Activated naive CD8-positive, alpha-beta T cell treated with anti-CD3 and anti-CD28 coated beads for 36 hours (primary cell): ENCODE measurements at places on chromosomes 11 and 22.

DNA sequence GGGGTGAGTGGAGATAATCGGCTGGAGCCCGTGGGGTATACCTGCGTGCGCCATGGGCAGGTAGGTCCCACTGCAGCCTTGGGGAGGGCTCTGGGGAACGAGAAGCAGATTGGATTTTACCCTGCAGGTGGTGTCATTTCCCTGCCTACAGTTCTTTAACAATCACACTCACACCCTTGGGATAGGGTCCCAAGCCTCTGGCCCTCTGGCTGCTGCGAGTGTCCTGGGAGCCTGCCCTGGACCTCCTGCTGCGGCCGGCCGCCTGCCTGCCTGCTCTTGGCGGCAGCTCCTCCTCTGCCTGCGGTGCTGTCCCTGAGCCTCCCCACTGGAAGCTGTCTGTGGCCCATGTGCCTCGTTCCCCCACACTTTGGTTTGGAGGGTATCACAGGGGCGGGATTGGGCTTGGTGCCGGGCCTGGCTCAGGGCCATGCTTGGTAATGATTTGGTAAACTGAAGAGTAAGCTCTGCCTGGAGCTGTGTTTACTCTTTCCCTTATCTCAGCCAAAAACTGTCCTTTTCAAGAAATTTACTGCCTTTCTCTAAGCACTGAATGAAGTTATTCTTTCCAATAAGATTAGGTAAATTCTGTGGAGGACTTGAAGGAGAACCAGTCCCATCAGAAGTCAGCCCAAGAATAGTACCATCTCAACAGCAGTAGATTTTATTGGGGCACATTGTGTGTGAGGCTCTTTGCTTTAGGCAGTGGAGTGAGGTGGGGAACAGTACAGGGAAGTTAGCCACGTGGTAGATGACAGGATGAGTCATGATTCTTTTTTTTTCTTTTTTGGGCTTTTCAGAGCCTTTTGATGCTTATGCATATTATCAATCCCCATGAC is 53.7 kb downstream of the TBC1D22A start:
- DNase-seq, result no peak

DNA sequence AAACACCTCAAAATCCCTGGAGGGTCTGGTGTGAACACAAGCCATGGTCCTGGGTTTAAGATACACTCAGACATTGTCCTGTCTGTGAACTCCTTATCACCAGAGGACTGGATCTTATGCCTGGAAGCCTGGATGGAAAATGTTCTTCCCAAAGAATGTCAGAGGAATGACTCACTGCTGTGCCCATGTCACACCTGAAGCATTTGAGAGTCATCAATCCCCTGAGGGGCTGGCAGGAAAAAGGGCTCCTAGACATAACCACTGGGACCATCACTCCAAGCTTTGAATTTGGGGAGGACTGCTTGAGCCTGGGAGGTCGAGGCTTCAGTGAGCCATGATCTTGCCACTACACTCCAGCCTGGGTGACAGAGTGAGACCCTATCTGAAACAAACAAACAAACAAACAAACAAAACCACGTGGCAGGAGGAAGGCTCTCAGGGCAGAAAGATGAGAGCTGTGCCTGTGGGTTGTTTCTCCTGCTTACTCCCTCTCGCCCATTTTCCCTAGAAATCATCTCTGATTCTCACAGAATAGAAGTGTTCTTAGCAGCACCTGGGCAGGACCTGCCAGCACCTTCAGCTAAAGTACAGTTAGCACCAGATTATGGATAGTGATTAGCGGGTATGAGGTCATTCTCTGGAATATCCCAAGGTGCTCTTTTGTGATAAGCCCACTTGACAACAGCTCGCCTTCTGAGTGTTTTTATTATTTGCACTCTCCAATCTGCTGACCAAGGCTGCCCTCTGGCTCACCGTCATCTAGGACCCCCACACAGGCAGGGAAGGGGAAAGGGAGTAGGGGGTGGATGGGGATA is 11.9 kb upstream of the PRG2 start:
- DNase-seq, result no peak

- peak; percentile 89 for DNase-seq
Observed at GRCh38 chr22:43263645-43264514, 76.9 kb upstream of the TTLL12 start.

GRCh38 chr11:84142411-84142810 is 856.2 kb upstream of the CCDC90B start:
- no peak for DNase-seq

DNA sequence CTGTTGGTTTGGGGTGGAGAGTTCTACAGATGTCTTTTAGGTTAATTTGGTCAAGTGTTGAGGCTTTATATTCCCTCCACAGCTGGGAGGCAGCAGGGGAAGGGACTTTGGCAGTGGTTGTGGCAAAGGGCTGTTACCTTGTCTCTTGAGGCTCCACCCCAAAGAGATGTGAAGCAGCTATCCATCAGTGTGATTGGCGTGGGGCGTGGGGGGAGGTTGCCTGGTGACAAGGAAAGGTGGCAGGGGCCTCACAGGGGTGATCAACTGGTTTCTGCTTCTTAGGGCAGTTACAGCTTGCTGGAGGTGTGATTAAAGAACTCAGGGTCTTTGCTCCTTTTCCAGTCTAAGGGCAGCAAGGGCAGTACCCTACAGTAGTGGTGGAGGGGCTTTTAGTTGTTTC is 59.3 kb downstream of the FANCF start:
- DNase-seq, result no peak

GRCh38 chr11:62004473-62004872 is 37.0 kb upstream of the FTH1 start:
- DNase-seq, result no peak

DNA sequence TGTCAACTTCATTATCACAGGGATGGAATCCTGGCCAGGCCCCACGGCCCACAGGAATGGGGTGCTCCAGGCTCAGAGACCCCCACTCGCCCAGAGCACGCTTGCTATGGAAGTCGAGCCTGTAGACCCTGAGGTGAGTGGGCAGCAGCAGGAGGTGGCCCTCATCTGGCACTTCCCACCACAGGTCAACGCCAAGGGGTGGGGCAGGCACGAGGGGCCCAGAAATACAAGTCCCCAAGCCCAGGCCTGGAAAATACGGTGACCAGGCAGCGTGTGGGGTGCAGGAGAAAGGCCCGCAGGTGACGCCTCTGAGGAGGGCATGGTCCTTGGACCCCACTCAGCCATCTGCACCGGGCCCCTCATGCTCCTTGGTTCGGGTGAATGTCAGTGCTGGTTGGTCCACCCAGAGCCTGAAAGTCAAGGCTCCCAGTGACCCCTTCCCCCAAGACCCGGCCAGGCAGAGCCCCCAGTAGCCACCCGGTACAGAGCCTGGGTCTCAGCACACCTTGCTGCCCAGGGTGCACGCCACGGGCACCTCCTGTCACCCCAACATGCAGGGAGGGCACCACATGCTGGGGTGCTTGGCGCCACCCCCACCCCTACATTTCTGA is 2.4 kb downstream of the MOB2 start:
- no peak for DNase-seq

DNA sequence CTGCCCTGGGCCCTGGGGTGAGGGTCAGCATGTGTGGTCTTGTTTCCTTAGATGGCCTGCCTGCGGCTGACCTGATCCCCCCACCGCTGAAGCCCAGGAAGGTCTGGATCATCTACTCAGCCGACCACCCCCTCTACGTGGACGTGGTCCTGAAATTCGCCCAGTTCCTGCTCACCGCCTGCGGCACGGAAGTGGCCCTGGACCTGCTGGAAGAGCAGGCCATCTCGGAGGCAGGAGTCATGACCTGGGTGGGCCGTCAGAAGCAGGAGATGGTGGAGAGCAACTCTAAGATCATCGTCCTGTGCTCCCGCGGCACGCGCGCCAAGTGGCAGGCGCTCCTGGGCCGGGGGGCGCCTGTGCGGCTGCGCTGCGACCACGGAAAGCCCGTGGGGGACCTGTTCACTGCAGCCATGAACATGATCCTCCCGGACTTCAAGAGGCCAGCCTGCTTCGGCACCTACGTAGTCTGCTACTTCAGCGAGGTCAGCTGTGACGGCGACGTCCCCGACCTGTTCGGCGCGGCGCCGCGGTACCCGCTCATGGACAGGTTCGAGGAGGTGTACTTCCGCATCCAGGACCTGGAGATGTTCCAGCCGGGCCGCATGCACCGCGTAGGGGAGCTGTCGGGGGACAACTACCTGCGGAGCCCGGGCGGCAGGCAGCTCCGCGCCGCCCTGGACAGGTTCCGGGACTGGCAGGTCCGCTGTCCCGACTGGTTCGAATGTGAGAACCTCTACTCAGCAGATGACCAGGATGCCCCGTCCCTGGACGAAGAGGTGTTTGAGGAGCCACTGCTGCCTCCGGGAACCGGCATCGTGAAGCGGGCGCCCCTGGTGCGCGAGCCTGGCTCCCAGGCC is 12.7 kb downstream of the TMEM121B start:
- no peak for DNase-seq

DNA sequence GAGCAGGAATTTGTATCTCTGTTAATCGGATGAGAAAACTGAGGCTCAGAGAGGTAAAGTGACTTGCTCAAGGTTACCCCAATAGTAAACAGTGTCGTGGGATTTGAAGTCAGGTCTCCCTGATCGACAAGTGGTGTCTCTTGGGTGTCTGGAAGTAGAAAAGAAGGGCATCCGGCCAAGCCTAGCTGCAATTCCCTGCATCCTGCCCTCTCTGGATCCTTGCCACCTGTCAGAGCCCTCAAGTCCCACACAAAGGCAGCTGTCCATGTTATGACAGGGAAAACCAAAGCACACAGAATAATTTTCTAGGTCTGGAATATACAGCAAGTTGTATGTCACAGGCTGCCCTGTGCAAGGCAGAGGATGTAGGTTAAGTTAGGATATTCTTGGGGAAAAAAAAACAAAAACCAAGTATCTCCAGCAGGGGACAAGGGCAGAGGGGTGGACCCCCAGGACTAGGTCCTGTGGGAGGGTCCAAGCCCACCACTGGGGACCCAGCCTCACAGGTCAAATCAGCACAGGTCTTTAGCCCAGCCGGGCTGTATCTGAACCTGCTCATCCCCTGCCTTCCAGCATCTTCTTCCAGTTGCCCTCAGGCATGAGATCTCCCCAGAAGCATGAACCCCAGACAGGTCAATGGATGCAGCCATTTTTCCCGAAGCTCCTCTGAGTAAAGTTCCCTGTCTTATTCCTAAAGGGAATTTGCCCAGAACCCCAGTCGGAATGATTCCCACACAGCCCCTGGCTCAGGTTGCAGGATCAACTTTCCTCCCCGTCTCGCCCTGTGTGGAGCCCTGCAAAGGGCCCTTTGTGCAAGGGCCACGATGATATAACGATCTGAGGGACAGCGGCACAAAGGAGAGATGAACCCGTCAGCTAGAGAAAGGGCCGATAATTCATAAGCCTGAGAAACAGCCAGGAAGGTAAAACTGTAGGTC is 15.0 kb downstream of the USH1C start:
- DNase-seq, result no peak

GRCh38 chr11:87444993-87445392 is 407.3 kb downstream of the TMEM135 start:
- DNase-seq, result no peak

GRCh38 chr11:2270322-2271076 is at the start of gene ASCL2:
ASCL2 (minus strand) TSS chr11:2270588; CDS start chr11:2270332, 256 bp downstream.
- peak; percentile 22 for DNase-seq

GRCh38 chr11:74783241-74783871 is 34.7 kb downstream of the RNF169 start:
- peak; percentile 8 for DNase-seq

DNA sequence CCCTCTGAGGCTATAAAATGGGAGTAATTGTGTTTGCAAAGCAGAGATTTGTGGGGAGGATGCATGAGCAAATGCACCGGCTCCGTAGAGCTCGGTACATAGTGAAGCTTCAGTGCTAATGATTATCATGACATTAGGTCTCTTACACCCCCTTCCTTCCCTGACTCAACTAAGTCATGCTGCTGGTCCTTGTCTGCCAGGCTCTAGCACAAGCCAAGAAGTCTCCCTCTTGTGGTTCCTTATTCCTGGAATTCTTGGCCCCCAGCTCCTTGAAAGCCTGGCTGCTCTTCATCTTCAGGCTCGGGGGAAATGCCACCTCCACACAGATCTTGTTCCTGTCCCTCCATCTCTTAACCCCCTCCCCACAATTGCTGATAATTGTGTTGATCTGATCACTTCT is 45.7 kb upstream of the SYT13 start:
- no peak for DNase-seq

DNA sequence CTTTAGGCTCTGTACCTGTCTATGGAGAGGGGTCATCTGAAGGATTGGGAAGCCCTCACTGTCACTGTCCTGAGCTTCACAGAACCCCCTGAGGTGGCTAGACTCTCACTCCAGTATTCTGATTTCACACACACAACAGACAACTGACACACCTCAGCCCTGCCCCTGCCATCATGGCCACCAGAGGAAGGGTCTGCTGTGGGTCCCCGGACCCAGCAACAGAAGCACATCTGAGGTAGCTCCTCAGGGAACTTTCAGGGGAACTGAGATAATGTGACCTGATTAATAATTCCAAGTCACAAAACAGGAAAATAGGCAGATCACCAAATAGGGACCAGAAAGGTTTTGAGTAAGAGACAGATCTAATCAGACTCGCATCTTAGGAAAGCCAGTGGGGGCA is 7.5 kb upstream of the C22orf39 start:
- no peak for DNase-seq

DNA sequence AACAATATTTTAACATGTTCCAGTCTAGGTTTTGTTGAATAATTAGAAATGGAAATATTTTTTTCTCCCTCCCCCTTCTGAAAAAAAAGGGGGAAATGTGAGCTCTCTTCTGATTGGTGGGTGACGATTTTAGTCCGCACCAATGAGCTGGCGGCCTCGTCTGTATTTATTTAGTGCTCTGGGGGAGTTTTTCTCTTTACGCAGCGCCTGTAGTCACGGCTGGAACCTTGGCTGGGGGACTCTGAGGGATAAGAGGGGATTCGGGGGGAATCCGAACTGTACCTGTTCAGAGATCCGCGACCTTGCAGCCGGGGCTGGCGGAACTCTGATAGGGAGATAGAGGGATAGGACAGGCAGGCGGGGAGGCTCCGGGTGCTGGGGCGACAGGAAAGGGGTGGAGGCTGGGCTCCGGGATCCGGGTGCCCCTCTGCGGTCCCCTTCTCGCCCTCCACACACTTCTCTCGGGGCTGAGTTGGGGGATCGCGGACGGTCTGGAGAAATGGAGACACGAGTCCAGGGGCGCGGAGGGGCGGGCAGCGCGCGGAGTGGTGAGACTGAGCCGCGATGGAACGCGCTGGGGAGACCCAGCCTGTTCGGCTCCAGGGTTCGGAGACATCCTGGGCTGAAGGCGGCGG is 99.7 kb upstream of the HSD17B12 start:
- no peak for DNase-seq

GRCh38 chr11:11409901-11410300 is 56.9 kb upstream of the CSNK2A3 start:
- DNase-seq, result no peak

DNA sequence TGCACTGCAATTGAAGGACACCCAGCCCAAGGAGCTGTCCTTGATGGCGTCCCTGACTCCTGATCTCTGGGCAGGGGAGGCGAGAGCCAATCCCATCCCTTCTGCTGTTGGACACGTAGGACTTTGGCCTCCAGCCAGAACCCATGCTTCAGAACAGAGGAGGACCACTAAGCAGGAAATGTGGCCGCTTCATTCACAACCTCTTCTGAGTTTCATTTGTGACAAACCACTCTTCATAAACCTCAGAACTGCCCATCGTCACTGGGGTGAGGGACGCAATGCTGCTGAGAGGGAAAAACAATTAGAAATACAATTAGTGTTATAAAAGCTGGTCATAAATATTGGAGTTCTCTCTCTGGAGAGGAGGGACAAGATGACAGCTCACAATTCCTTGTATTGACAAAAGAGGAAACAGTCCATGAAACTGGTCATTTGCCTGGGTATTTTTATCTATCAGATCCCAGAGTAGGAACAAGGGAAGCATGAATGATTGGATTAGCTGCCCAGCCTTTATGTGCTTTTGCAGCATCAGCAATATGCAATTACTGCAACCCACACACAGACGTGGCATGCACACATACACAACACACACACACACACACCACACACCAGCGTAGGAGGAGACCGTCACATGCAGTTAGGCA is 216.5 kb upstream of the CADM1 start:
- DNase-seq, result no peak

- DNase-seq, result no peak
Observed at GRCh38 chr11:76630600-76631281, 39.8 kb downstream of the LRRC32 start.
